Skeletal muscle cell (primary cell): ENCODE measurements at places on chromosomes 4 and X.

- no peak for DNase-seq
Measured at GRCh38 chr4:97491856-97492255, 651.4 kb downstream of the STPG2 start.

GRCh38 chrX:131812847-131813825, 210.0 kb upstream of the STK26 start:
- no peak for DNase-seq

- no peak for DNase-seq
Measured at GRCh38 chrX:19616959-19617358, 101.7 kb upstream of the MAP3K15 start.

DNA sequence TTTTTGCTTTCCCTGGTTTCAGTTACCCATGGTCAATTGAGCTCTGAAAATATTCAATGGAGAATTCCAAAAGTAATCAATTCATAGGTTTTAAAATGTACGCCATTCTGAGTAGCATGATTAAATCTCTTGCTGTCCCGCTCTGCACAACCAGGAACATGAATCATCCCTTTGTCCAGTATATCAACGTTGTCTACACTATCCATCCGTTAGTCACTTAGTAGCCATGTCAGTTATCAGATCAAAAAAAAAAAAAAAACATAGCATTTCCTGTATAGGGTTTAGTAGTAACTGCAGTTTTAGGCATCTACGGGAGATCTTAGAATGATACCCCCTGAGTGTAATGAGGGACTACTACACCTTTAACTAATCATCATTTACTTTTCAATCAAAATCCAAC, 15.1 kb downstream of the LAMP2 start:
- DNase-seq, result no peak

DNA sequence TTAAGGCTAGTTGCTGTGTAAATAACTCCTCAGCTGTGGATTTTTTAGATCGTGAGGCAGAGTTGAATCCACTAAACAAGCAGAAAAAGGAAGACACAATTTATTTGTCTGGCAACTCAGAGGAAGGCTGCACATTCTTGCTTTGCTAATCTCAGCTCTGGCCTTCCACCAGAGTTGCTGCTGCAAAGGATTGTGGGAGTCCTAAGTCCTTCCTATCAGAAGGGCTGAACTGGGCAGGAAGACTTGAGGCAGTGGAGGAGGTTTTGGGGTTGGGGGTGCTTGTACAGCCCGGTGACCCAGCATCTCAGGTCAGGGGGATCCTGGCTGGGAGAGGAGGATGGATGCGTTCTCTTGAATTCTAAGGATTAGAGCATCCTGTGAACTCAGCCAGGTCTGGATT, 11.0 kb upstream of the VSIG1 start:
- no peak for DNase-seq

- no peak for DNase-seq
Measured at GRCh38 chr4:128410037-128410436, 122.4 kb upstream of the PGRMC2 start.

DNA sequence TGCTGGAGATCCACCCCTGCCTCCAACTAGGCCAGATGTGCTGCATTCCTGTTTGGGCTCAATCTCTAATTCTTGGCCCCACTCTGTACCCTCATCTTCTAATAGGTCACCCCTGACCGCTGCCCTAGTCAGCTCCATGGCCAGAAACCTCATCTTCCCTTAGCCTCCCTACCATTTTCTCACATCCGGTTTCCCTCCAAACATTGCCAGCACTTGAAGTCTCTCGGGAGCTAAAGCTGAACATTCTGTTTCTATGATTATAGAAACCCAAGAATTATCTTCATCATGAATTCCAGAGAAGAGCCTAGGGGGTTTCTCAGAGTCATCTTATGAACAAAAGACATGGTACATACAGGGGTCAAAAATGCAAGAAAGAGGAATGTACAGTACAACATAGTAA, 179.7 kb downstream of the AMELX start:
- peak; percentile 85 for DNase-seq

- DNase-seq, result no peak
Measured at GRCh38 chr4:3134201-3134600, 59.7 kb downstream of the HTT start.

DNA sequence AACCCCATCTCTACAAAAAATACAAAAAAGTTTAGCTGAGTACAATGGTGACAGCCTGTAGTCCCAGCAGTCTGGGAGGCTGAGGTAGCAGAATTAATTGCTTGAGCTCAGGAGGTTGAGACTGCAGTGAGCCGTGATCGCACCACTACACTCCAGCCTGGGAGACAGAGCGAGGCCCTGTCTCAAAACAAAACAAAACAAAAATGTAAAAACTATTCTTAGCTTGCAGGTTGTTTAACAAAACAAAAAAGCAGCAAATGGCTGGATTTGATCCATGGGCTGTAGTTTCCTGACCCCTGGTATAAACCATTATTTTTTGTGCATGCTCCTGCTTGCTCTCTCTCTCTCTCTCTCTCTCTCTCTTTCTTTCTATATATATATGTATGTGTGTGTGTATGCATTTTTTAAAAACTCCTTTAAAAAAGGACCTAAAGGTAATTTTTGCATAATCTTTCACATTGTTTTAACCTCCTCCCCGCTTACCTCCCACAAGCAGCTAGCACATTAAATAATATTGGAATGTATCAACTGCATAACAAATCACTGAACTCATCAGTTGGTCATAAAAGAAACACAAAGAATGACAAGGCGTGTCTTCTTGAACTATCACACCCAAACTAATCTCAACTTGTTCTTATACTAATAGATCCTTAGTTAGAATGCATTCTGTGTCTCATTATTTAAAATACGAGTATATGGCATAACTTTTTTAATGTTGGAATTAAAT, 4.8 kb downstream of the AREG start:
- DNase-seq, result no peak

DNA sequence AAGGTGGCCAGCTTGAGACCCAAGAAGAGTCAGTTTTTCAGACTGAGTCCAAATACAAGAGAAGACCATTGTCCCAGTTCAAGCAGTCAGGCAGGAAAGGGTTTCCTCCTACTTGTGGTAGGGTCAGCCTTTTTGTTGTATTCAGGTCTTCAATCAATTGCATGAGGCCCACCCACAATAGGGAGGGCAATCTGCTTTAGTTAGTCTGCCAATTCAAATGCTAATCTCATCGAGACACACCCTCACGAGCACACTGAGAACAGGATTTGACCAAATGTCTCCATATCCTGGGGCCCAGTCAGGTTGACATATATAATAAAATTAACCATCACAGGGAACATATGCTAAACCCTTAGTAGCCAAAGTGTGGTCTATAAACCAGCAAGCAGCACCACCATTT, 75.3 kb upstream of the FRMPD3 start:
- DNase-seq, result no peak

GRCh38 chr4:752196-752861, 46.7 kb downstream of the PCGF3 start:
- DNase-seq, result peak; percentile 47

DNA sequence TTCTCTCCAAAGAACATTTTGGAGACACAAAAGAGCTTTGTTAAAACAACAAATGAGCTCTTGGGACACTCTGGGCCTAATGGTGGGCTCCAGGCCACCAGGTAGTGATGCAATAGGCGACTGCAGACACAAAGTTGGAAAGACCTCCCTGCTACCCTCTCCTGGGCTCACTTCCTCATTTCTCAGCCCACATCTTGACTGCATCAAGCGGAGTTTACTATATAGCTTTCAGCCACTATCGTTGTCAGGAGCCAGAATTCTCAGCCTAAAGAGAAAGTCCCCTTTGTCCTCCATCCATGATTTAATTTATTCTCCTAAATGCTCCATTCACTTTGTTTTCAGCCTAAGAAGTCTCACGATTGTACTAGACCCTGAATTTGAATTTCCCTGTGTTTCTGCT, 114.9 kb downstream of the EFHC2 start:
- no peak for DNase-seq

DNA sequence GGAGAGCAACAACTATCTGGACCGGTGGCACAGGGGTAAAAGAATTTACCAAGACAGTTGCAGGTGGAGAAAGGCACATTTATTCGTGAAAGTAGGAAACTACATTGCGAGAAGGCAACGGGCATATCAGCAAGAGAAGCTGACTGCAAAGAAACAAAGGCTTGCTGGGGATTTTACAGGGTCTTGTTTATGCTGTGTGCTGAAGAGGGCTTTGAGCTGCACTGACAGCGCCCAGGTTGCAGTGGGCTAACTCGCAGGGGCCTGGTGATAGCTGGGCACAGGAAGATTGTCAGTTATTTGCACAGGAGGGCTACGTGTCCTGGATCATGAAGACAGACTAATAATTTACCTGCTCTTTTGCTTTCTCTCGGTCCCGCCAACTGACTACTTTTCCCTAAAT, 10.7 kb downstream of the TLR3 start:
- DNase-seq, result no peak

DNA sequence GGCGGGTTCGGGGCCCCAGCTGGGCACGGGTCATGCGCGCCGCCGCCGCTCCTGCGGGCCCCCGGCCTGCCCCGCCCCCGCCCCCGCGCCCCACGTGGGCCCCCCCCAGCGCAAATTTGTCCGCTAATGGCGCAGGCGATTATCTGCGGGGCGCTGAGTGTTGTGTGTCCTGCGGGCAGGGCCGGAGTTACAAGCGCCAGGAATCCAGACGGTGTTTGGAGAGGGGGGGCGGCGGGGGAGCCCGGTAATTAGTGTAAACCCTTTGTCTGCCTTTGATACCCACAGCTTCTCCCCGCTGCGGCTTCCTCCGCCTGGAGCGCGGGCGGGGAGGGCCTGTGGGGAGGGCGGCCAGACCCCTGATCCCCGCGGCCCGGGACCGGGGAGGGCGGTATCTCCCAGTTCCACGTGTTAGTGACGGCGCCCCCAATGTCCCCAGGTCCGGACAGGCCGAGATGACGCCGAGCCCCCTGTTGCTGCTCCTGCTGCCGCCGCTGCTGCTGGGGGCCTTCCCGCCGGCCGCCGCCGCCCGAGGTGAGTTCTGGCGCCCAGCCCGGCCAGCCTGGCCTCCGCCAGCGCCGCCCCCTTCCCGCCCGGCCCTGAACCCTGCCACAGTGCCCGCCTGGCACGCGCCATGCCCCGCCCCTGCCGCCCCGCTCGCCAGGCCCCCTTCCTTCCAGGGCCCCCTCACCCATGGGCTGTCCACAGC, 761 bp downstream of the FGFRL1 start:
- DNase-seq, result no peak

- DNase-seq, result no peak
Measured at GRCh38 chr4:176837169-176837895, 44.6 kb upstream of the VEGFC start.

DNA sequence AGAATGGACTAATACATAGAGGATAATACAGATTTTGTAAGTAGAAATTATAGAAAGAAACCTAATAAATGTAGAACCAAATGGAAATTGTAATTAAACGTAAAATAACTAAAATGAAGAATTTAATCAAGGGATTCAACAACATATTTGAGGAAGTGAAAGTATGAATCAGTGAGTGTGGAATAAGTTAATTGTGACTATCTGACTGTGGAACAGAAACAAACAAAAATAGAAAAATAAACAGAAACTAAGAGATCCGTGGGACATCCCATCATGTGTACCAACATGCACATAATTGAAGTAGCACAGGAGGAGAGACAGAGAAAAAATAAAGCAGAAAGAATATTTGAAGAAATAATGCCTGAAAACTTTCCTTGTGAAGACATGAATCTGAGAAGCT, 208.6 kb upstream of the TACR3 start:
- DNase-seq, result no peak

DNA sequence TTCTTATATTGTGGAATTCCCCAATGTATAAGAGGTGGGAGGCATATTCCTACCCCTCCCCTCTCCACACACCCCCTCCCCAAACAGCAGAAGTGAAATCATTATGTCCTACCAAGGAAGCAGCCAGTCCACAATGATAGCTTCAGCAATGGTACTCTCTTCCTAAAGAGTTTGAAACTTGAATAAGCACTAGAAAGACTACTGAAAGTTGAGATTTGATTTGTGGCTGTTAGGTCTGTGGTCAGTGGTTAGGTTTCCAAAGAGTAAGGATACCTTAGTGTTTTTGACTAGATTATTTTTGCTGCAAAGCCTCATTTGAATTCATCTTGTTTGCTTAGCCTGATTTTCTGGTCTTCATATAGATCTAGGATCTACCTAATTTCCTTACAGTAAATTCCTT, 242.2 kb downstream of the DKK2 start:
- DNase-seq, result no peak

DNA sequence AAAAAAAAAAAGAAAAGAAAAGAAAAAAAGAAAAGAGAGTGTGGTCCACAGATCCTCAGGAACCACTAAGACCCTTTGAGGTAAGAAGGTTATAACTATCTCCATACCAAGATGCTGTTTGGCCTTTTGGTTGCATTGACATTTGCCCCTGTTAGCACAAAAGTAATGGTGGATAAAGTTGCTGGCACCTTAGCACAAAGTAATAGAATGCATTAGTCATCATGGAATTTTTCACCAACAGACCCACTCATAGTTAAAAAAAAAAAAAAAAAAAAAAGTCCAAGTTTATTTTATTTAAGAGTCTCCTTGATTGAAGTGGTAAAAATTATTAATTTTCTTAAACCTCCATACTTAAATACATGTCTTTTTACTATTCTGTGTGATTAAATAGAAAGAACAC, 78.4 kb upstream of the RBPJ start:
- DNase-seq, result no peak

- DNase-seq, result no peak
Measured at GRCh38 chr4:16652732-16653305, 245.6 kb downstream of the LDB2 start.

GRCh38 chr4:25068386-25068785, 37.6 kb upstream of the LGI2 start:
- DNase-seq, result no peak

DNA sequence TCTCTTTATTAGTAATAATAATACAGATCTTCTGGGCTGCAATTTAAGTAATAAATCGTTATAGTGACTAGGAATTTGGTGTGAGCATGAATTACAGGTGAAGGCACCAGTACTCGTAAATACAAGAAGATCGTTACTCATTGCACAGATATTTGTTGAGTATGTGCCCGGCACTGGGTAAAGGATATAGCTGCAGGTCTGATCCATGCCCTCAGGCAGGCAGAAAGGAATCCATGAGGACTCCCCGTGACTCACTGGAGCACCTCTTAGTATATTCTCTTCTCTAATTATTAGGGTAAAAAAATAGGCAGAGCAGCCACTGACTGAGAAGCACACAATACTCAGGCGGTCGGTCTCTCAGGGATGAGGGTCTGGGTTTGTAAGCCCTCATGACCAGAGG, 868.3 kb downstream of the RAB28 start:
- no peak for DNase-seq

DNA sequence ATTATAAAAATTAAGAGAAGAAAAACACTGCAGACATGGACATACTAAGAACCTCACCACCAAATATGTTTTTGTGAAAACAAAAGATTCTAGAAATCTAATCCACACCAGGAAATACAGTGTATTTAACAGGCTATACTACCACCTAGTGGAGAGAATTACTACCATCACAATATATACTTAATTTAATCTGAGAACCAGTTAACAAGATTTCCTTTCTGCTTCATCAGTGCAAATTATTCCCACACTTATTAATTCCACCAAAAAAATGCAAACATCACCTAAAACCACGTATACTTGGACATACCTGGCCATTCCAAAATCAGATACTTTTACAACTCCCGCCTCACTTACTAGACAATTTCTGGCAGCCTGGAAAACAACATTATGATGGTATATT, 7.0 kb upstream of the TXK start:
- no peak for DNase-seq

GRCh38 chrX:44908827-44909226, 35.8 kb downstream of the KDM6A start:
- DNase-seq, result no peak
